Head of caudate nucleus (tissue), 42 donors: ENCODE measurements at places on chromosomes 5 and 9.

DNA sequence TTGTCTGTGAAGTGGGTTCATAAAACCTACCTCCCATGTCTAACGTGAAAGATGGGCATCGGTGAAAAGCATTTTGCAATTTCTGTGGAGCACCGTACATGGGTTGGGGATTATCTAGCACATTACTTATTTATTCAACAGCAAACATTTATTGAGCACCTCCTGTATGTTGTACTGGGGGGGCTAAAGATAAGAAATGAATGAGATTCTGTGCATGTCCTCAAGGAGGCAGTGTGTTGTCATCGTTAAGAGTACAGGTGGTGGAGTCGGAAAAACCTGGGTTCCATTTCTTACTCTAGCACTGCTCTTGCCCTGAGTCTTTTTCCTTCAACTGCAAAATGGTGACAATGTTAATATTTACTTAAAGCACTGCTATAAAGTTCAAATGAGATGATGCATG, 30.4 kb upstream of the DENND1A start:
- DNase-seq: no peak

GRCh38 chr5:129935626-129936025, 31.4 kb downstream of the CHSY3 start:
- no peak for DNase-seq

DNA sequence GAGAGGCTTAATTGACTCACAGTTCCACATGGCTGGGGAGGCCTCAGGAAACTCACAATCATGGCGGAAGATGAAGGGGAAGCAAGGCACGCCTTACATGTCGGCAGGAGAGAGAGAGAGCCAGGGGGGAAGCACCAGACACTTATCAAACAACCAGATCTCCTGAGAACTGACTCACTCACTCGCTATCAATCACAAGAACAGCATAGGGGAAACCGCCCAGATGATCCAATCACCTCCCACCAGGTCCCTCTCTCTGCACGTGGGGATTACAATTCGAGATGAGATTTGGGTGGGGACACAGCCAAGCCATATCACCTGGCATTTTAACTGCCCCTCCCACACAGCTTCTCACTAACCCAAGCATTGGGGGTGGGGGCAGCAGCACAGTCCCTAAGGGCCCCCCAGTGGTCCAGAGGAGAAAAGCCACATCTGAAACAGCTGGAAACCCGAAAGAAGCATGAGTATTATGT, 76.1 kb upstream of the ASS1 start:
- DNase-seq: no peak

GRCh38 chr9:97918611-97919010, 3.7 kb downstream of the TRMO start:
- no peak for DNase-seq

GRCh38 chr9:401223-401622, 186.6 kb downstream of the DOCK8 start:
- no peak for DNase-seq
